ENCODE measurements at places on chromosomes 11 and 22.

- DNase-seq: no peak
These were observed 57.9 kb downstream of the CD82 start for GRCh38 chr11:44623341-44623730.

GRCh38 chr11:88533001-88533400, 195.5 kb upstream of the CTSC start:
- DNase-seq: no peak

DNA sequence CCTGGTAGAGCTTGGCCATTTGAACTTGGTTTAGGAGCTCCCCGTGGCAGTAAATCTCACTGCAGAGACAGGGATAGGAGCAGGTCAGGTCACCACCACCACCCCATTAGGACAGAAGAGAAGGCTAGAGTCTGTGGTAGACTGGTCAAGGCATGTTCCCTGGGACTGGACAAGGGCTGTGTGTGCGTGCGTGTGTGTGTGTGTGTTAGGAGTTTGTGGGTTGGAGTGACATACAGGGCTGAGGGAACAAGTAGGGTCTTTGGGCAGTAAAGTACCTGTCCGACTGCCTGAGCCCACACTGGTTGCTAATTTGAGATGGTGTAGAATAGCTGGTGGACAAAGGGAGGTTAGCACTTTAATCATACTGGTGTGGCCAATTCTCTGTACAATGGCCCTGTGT, 16.1 kb downstream of the TREH start:
- DNase-seq: no peak

DNA sequence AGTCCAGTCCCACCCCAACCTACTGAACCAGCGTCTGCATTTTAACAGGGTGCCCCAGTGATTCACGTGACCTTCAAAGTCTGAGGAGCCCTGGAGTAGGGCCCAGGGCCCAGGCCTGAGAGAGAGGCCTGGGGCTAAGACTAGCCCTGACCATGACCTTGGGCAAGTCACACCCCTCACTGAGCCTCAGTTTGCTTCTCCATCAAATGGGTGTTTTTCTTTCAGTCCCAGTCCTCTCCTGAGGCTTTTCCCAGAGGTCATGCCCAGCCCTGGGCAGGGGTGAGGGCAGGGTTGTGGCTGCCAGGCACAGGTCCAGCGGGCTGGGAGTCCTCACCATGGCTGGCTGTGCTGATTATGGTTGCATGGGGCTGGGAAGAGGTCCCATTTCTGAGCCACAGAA, 33.0 kb upstream of the GCAT start:
- no peak for DNase-seq

- no peak for DNase-seq
These were observed 26.6 kb downstream of the LRRC10B start for GRCh38 chr11:61534933-61535839.

GRCh38 chr11:76978818-76979217, 55.4 kb upstream of the B3GNT6 start:
- DNase-seq: no peak

DNA sequence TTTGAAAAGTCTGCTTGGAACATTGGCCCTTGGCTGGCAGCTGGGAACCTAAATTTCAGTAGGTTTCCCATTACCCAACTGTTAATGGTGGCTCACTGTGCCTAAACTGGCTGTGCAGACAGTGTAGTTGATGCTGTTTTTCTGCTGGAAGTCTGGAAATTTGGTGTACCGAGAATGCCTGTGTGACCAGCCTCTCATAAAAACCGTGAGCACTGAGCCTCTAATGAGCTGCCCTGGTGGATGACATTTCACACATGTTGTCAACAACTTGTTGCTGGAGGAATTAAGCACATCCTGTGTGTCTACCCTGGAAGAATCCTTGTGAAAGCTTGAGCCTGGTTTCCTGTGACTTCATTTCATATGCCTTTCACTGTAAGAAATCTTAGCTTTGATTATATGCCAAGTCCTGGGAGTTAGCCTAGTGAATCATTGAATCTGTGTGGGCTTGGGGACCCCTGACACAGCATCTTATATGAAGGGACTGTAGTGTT, 131.1 kb downstream of the LDLRAD3 start:
- no peak for DNase-seq

- DNase-seq: no peak
These were observed 10.1 kb upstream of the PDGFB start for GRCh38 chr22:39254789-39255298.

GRCh38 chr11:134836561-134836960, 424.5 kb upstream of the B3GAT1 start:
- no peak for DNase-seq

DNA sequence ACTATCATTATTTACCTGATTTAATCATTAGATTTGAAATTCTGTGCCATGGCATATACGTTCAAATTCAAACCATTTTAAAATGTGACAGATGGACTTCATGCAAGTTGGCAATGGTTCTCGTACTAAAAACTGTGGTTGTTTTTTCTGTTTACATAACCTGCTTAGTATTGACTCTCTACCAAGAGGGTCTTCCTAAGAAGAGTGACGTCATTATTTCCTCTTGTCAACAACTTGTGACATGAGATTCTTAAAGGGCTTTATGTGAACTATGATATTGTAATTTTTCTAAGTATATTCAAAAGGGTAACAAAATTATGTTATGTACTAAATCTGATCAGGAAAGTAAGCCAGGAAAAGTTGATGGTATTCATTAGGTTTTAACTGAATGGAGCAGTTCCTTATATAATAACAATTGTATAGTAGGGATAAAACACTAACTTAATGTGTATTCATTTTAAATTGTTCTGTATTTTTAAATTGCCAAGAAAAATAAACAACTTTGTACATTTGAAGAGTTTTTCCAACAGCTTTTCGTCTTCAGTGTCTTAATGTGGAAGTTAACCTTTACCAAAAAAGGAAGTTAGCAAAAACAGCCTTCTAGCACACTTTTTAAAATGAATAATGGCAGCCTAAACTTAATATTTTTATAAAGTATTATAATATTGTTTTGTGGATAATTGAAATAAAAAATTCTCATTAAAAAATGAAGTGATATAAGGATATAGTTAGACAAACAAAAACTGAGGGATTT, 87.0 kb downstream of the GRK3 start:
- DNase-seq: no peak

DNA sequence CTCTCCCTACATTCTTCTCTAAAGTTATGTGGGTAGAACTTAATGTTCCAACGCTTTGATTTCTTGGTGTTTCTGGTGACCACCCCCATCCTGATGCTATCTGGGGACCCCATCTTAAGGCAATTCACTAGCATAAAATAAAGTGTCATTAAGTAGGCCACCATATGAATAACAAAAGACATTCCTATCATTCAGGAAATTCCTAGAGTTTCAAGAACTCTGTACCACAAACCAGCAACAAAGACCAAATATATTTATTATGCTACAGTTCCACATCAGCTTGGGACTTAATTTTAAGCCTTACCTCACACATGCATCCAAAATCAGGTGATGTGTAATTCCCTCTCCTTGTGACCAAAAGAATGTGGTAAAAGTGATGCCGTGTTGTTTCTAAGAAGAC, 254.6 kb upstream of the LRRC4C start:
- no peak for DNase-seq

DNA sequence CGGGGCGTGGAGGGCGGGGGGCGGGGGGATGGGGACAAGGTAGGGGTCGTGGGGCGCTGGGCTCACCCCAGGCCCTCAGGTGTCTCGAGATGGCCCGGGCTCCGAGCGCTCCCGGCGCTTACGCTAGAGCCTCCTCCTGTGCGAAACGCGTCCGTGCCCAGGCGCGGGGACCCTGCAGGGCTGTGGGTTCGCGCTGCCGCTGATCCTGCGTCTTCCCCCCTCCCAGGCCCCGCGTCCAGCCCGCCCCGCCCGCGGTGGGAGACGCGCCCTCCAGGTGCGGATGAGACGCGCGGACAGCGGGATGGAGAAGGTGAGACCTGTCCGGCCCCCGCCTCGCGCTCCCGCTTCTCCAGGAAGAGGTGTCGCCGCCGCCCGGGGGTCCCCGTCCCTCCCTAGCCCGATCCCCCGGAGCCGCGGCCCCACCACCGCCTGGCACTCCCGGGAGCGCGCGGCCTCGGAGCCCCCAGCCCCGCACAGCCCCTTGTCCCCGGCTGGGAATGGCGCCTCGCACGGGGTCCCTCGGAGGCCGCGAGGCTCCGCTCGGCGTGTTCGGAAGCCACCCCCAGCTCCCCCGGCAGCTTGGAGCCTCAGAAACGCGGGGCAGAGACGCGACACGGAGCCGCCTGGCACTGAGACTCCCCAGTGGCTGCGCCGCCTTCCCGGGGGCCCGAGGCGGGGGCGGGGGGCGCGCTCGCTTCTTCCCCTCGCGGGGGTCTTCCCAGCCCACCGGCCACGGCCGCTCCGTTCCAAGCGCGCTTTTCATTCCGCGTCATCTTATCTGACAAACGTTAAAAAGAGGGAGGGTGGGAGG, 27.6 kb upstream of the TOLLIP start:
- DNase-seq: no peak

DNA sequence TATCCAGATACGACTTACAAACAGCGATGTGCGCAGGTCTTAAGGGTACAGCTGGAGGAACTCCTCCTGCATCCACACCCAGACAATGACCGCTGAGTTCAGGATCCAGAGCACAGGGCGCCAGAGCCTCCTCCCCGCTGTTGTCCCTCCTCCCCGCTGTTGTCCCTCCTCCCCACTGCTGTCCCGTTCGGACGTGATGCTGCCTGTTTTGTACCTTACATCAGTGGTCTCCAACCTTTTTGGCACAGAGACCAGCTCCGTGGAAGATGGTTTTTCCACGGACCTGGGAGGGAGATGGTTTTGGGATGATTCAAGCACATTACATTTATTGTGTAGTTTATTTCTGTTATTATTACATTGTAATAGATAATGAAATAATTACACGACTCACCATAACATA, 62.0 kb downstream of the PHF21B start:
- no peak for DNase-seq

DNA sequence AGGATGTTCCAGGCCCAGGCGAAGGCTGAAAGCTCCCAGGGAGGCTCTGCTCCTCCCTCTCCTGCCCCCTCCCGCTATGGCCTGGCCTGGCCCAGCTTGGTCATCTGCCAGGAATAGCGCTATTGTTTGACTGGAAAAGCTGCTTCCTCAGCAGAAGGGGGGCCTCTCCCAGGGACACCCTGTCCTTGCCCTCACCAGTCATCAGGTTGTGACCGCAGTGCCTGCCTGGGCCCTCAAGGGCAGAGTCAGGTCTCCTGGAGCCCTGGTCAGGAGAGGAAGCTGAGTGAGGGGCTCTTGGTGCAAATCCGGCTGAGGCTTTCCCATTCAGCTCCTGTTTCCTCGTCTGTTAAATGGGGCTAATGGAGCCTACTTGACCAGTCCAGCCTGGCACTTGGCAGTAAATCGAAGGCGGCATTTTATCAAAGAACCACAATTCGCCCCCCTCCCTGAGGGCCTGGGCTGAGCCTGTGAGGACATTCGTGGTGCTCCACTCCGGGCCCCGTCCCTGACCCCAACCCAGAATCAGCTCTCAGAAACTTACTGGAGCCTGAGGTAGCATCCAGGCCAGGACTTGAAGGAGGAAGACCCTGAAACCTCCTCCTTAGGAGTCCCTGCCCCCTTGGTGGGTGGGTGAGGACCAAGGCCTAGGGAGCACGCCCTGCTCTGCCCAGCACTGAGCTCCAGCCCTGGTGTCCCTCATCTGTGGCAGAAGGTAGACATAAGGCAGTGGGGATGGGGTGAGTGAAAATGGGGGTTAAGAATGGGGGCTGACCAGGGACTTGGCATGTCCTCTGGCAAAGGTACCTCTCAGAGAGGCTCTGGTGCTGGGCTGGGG, 2.0 kb upstream of the CASTOR1 start:
- no peak for DNase-seq

- no peak for DNase-seq
These were observed 13.9 kb downstream of the CTNND1 start for GRCh38 chr11:57775491-57775890.

All from NCI-H1930 (cell line).